ENCODE measurements at places on chromosomes 16 and 17.
A peak's percentile ranks its signal among the peaks of the same experiment; 100 is the strongest.

DNA sequence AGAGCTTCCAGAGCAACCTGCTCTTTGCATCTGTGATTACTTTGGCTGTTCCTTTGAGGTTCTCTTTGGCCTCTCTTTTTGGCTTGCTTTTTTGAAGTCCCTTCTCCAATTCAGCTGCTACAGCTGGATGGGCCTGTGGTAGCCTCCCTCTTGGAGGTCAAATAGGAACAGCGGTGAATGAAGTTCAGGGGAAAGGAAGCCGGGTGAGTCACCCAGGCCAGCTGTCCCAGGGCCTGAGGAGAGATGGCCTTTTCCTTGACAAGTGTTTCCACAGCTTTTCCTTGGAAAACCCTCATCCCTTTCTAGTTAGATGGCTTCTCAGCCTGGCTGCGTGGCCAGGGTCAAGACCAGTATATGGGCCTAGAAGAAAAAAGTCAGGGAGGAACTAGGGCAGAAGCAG is 103.1 kb downstream of the STX8 start:
- no peak for DNase-seq

DNA sequence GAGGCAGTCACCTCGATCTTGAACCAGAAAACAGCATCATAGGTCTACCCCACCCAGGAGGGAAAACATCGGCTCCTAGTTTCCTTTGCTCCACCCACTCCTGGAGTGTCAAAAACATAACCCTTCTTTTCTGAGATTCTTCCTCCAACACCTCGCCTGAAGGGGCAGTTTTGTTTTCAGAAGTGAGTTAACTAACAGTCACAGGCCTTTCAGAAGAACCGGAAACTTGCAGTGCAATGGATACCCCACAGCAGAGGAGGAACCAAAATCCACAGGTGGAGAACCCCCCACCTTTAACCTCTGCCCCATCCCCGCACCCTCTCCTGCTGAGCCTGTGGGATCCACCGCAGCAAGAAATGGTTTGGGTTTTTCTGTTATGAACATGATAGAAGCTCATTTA is 7.8 kb upstream of the TEX2 start:
- no peak for DNase-seq

DNA sequence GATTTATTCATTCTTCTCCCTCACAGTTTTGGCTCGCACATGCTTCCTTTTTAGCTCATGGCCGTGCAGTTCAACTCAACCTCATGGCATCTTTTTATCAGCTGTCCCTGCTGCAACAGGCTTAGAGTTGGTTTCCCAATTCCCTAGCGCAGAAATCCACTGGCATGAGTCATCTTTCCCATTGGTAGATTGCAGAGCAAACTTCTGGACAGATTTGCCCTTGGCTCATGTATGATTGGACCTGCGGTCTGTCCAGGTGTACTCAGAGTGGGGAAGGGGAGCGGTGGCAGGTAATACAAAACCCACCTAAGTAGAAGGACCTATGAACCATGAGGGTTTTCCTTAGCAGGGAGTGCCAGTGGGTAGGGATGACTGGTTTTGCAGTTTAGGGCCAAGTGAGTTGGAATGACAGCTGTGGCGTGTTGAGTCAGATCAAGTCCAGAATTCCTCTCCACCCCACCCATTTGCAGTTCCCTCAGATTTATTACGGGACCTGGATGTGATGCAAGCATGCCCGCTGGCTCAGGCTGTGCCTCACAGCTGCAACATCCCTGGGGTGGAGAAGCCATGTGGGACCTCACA is 584.7 kb downstream of the WWOX start:
- no peak for DNase-seq

- DNase-seq: no peak
These were observed 111.8 kb upstream of the NUDT7 start for GRCh38 chr16:77610496-77610895.

DNA sequence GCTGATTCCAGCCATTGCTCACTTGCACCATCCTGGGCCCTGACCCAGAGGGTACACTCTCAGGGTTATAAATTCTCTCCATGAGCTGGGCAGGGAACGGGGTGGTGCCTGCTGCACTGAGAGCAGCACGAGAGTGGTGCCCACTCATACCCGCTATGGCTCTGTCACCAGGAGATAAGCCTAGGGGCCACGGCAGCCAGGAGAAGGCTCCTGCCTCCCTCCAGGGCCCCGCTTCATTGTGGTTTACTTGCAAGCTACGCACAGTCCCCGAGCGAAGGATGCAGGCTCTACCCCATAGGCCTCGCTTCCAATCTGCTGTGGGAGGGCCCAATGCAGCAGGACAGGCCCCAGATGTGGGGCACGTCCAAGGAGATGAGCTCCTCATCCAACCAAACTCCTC is 48.5 kb downstream of the VAC14 start:
- no peak for DNase-seq

DNA sequence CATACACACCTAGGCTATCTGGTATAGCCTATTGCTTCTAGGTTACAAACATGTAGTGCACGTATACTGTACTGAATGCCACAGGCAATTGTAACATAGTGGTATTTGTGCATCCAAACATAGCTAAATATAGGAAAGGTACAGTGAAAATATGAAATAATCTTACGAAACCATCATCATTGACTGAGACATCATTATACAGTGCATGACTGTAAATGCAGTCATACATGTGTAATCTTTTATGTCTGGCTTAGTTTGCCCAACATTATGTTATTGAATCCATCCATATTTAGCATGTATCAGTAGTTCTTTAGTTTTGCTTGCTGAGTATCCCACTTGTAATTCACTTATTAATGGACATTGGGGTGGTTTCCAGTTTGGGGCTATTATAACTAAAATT is 124.9 kb downstream of the CYLD start:
- DNase-seq: no peak

- no peak for DNase-seq
These were observed 5.1 kb downstream of the IFT140 start for GRCh38 chr16:1606774-1607173.

- no peak for DNase-seq
These were observed 9.7 kb downstream of the PITPNA start for GRCh38 chr17:1552932-1553331.

GRCh38 chr17:12362853-12363455 is 302.7 kb upstream of the MYOCD start:
- DNase-seq: no peak

GRCh38 chr16:47143677-47144558 is at the start of gene NETO2:
TSS of gene NETO2 (minus strand) at chr16:47143945. CDS start at chr16:47143612, 333 bp downstream.
- DNase-seq: peak; percentile 57

- DNase-seq: peak; percentile 82
These were observed 26.2 kb upstream of the PIK3R5 start for GRCh38 chr17:8991514-8992285.
